ENCODE measurements at places on chromosomes 4 and X.

DNA sequence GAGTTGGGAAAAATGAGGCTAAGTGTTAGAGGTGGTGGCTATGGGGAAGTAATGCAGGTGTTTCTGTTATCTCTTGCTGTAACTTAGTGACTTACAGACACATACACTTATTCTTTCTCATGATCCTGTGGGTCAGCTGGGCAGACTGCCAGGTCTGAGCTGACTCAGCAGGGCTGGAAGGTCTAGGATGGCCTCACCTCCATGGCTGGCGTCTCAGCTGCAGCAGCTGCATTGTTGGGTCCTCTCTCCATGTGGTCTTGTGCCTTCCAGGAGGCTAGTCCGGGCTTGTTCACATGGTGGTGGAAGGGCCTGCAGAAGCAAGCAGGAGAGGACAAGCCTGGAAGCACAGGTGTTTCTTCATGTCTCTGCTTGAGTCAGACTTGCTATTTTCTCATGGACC, 172.7 kb downstream of the NHS start:
- DNase-seq = no peak

DNA sequence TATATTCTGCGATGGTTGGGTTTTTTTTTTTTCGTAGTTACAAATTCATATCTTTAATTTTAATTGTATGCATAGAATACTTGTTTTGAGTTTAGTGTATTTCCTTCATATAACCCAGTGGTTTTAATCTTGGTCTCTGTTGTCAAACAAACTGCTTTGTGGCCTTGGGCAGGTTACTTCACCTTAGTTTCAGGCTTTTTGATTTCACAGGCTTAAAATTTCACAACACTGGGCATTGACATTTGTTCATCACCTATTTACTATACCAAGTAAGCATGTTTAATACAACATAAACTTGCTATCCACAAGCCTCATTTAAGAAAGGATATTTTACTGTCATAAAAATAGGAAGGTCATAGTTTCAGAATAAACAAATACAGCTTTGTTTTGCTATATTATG, 14.7 kb downstream of the RAPGEF2 start:
- DNase-seq = no peak

GRCh38 chrX:110992611-110993010, 103.4 kb upstream of the PAK3 start:
- DNase-seq = no peak

DNA sequence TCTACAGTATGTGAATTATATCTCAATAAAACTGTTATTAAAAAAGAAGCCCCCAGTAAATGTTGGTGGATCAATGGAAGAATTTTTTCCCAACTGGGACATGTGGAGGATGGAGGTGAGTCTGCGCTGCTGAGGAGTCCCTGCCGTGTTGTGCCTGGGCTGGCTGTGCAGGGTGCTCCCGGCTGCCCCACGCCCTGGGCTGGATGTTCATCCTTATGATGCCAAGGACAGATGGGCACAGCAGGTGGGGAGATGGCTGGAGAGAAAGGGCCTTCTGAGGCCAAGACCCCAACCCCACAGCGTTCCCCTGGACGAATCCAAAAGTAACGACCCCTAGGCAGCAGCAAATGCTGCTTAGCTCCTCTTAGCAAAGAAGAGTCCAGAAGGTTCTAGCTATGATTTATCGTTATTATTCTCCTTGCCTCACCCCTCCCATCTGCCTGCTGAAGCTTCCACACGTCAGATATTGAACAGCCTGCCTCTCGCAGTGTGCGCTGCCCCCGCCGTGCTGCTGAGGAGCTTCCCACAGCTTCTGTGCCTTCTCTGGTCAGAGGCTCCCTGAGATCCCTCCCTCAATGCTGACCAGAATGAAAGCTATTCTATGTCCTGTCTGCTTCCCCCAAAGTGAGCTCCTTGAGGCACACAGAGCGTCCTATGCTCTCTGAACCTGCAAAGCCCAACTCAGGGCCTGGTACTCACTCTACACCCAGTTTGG, 26.5 kb downstream of the HMX1 start:
- DNase-seq = no peak

DNA sequence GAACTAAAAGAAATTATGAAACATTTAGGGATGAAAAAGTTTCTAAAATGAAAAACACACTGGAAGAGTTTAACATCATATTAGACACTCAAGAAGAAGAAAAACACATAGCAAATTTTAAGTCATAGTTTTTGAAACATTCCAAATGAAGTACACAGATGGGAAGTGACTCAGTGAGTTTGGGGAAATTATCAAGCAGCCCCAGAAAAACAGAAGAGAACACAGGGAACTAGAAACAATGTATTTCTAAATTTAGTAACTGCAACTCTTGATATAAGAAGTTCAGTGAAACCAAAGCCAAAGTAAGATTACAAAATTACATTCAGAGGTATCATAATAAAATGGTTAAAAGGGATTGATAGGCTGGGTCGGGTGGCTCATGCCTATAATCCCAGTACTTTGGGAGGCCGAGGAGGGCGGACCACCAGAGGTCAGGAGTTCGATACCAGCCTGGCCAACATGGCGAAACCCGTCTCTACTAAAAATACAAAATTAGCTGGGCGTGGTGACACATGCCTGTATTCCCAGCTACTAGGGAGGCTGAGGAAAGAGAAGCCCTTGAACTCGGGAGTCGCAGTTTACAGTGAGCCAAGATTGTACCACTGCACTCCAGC, 461.2 kb downstream of the KCTD8 start:
- DNase-seq = no peak

DNA sequence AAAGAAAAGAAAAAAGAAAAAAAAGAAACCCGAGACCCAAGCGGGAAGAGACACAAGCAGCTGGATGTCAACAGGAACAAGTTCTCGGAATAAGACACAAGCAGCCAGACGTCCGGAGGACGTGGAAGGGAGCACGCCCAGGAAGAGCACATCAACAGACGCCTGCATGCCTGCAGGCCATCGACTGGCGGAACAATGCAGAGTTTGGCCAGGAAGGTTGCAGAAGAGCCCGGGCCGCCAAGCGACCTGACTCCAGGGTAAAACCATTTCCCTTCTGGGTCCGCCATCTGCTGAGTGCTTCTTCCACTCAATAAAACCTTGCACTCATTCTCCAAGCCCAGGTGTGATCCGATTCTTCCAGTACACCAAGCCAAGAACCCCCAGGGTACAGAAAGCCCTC, 95.6 kb upstream of the PRR32 start:
- no peak for DNase-seq

DNA sequence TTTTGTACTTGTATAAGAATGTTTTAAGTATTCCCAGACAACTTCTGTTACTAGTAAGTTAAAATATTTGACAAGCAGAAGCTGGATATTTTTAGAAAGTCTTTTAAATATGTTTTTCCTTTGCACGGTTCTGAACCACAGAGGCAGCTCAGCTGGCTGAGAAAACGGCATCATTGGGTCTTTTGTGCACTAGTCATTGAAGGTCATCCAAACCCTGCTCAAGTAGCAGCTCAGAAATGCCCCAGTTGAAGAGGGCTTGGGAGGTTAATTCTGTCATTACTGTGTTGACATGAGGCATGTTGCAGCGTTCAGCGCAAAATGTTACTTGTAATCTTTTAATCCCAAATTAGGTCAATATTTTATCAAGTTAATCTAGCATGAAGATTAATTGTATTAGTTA, 383.7 kb upstream of the FAM241A start:
- no peak for DNase-seq

- no peak for DNase-seq
These were observed 260.4 kb downstream of the SMARCA1 start for GRCh38 chrX:129262912-129263311.

DNA sequence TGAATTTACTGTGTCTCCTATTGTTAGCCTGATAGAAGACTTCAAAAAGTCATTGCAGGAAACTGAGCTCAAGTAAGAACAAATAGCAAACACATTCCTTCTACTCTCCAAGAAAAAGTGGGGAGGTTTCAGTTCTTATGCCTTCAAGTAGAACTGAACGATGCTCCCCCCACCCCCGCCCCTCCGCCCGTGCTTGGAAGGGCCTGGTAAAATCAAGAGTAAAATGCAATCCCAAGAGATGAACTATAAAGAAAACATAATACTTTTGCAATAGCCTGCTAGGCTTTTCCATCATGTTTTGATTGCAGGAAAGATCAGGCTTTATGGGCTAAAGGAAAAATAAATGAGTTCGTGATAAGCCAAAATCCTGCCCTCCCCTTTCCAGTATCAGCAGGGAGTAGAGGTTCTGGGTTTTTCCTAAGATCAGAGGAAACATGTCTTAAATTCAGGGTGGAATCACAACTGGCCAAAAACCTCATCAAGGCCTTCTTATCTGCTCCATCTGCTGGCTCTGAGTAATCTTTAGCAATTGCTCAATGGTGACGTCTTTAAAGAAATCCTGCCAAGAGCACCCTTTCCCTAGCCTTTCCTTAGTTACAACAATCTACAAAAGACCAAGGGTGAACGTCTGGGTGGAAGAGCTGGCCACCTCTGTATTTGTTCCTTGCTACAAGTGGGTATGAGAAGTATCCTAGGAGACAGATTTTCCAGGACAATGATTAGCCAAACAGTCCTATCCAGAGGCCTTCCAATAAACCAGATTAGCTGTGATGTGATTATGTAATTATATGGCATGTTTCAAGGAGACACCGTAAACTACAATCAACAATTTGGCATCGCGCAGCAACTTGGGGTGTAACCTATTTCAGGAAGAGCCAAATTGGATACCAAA, 66.3 kb upstream of the FAM9C start:
- no peak for DNase-seq

- DNase-seq = no peak
These were observed 62.5 kb downstream of the FSTL5 start for GRCh38 chr4:162101337-162101736.

DNA sequence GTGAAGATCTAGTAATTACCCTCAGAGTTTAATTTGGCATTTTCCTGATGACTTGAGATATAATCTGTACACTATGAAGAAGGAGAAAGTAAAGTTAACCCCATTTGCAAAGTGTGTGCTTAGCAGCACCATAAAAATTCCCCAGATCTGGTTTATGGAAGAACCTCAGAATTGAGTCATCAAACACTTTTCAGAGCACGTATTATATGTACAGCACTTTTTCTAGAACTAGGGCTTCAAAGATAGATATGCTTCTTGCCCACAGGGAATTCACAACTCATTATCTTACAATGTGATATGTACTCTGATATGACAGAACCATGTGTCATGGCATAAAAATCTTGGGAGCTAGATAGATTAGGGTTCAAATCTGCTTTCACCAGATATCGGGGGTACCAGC, 150.9 kb downstream of the SLC10A7 start:
- no peak for DNase-seq

DNA sequence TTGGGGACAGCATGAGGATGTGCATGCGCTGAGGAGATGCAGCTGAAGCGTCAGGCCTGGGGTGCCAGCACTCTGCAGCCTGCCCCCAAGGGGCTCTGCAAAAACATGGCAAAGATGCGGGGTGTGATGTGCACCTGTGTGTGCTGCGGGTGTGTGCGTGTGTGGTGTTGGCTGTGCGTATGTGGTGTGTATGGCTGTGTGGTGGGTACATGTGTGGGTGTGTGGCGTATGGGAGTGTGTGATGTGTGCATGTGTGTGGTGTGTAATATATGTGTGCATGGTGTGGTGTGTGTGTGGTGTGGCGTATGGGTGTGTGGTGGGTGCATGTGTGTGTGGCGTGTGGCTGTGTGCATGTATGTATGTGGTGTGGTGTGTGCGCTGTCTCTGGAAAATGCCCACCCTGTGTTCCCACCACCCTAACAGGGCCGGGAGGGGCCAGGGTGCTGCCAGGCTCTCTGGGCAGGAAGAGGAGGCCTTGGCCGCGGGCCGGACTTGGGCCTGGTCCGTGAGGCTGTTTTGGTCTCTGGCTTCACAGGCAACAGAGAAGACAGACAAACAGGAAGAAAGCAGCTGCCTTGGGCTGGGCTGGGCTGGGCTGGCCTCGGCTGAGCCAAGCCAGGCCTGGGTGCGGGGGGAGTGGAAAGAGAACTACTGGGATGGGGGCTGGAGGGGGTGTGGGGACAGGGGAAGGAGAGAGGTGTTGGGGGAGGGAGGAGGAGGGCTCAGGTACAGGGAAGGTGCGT, 1.1 kb upstream of the AVPR2 start:
- DNase-seq = no peak

DNA sequence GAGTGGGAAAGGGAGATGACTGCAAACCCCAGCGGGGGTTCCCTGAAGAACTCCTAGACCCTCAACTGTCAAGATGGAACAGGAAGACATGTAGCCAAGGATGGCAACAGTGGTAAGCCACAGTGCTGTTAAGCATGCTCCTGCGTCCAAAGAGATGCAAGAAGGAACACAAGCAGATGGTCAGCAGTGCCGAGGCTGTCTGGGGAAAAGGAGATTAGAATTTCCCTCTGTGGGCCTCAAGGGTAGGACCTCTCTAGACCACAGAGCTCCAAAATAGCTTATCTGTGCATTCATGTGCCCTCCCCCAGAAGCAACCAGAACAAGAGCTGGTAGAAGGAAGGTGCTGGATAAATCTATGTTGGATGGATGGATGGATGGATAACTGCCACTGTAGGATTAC, 82.0 kb upstream of the CPEB2 start:
- no peak for DNase-seq

DNA sequence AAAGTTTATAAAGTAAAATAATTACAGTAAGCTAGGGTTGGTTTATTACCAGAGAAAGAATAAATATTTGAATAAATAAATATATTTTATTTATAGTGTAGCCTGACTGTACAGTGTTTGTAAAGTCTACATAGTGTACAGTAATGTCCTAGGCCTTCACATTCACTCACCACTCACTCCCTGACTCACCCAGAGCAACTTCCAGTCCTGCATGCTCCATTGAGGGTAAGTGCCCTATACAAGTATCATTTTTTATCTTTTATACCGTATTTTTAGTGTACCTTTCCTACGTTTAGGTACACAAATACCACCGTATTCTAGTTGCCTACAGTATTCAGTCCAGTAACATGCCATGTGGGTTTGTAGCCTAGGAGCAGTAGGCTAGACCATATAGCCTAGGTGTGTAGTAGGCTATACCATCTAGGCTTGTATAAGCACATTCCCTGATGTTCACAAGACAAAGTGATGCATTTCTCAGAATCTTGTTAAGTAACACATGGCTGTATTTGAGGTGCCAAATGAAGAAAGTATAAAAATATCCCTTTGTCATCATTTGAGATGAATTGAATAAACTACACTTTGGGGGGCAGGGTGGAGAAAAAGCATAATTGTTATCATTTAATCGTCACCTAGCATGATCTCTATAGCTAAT, 14.7 kb upstream of the KLHL8 start:
- no peak for DNase-seq

- no peak for DNase-seq
These were observed 351.6 kb downstream of the NLGN4X start for GRCh38 chrX:5876984-5877596.

- DNase-seq = no peak
These were observed 1456.8 kb upstream of the AGA start for GRCh38 chr4:178899084-178899483.

GRCh38 chr4:111999801-112000200, 145.5 kb upstream of the FAM241A start:
- no peak for DNase-seq

Measured in esophagus muscularis mucosa (tissue), 4 donors.